ENCODE measurements at places on chromosomes 12 and 14.

DNA sequence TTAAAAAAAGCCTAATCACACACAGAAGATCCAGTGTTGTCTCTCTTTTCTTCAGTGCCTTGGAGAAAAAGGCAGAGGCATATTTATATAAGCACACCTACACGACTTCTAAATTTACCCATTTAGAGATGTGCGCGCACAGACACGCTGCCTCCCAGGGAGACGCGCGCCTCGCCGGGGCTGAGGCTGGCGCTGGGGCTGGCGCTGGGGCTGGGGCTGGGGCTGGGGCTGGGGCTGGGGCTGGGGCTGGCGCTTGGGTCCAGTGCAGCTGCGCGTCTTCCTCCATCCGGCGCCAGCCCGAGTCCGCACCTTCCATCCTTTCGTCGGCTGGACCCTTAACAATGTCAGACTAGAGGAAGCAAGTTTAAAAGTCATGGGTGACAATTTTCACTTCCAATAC is 118.4 kb upstream of the ARID2 start:
- no peak overlapping the region for H3K27ac ChIP-seq
- no peaks in the 10 kb centered on the region for H3K27me3 ChIP-seq
- H3K4me3 ChIP-seq: no peak overlapping the region
- no peak for DNase-seq
- no peaks in the 10 kb centered on the region for H3K4me1 ChIP-seq

GRCh38 chr12:100375038-100375735 is 18.3 kb downstream of the SLC17A8 start:
- H3K27ac ChIP-seq: no peak overlapping the region
- no peaks in the 10 kb centered on the region for H3K36me3 ChIP-seq
- no peak overlapping the region for H3K4me3 ChIP-seq
- no peaks in the 10 kb centered on the region for H3K4me1 ChIP-seq
- DNase-seq: no peak

GRCh38 chr14:52091928-52092327 is 23.1 kb upstream of the NID2 start:
- no peaks in the 10 kb centered on the region for H3K4me1 ChIP-seq
- no peaks in the 10 kb centered on the region for H3K36me3 ChIP-seq
- no peak overlapping the region for H3K27ac ChIP-seq
- H3K4me3 ChIP-seq: no peak overlapping the region
- no peak for DNase-seq

- H3K4me1 ChIP-seq: peaks cover 21% of the 10 kb centered on the region
- no peaks in the 10 kb centered on the region for H3K27me3 ChIP-seq
- DNase-seq: no peak
- H3K4me3 ChIP-seq: no peak overlapping the region
Measured at GRCh38 chr12:124620606-124621295, 53.3 kb upstream of the NCOR2 start.

- no peaks in the 10 kb centered on the region for H3K36me3 ChIP-seq
- H3K4me3 ChIP-seq: no peak overlapping the region
- no peaks in the 10 kb centered on the region for H3K27me3 ChIP-seq
- H3K4me1 ChIP-seq: peaks cover 38% of the 10 kb centered on the region
- no peak overlapping the region for H3K27ac ChIP-seq
Measured at GRCh38 chr14:69358233-69358963, 39.7 kb downstream of the ERH start.

- H3K36me3 ChIP-seq: no peaks in the 10 kb centered on the region
- no peak overlapping the region for H3K4me3 ChIP-seq
- no peak overlapping the region for H3K27ac ChIP-seq
- DNase-seq: no peak
- H3K27me3 ChIP-seq: no peaks in the 10 kb centered on the region
Measured at GRCh38 chr12:90299121-90299520, 590.5 kb upstream of the ATP2B1 start.

- no peaks in the 10 kb centered on the region for H3K36me3 ChIP-seq
- H3K27ac ChIP-seq: peak within 1 kb of the TSS; percentile 94
- H3K4me3 ChIP-seq: peak within 1 kb of the TSS; percentile 59
- H3K27me3 ChIP-seq: no peaks in the 10 kb centered on the region
- peaks cover 80% of the 10 kb centered on the region for H3K4me1 ChIP-seq
Measured at GRCh38 chr12:55930771-55931316, at the start of gene DGKA. Gene DGKA, plus strand, starts transcription at chr12:55931162. Its CDS starts 5,342 bp downstream, at chr12:55936504.

GRCh38 chr12:47707905-47708543 is 2.2 kb upstream of the RPAP3 start:
- DNase-seq: no peak
- H3K4me3 ChIP-seq: no peak overlapping the region
- no peaks in the 10 kb centered on the region for H3K27me3 ChIP-seq
- no peaks in the 10 kb centered on the region for H3K36me3 ChIP-seq
- peaks cover 38% of the 10 kb centered on the region for H3K4me1 ChIP-seq

- no peaks in the 10 kb centered on the region for H3K27me3 ChIP-seq
- no peak for DNase-seq
- H3K36me3 ChIP-seq: no peaks in the 10 kb centered on the region
Measured at GRCh38 chr12:28032811-28033537, 60.4 kb upstream of the PTHLH start.

DNA sequence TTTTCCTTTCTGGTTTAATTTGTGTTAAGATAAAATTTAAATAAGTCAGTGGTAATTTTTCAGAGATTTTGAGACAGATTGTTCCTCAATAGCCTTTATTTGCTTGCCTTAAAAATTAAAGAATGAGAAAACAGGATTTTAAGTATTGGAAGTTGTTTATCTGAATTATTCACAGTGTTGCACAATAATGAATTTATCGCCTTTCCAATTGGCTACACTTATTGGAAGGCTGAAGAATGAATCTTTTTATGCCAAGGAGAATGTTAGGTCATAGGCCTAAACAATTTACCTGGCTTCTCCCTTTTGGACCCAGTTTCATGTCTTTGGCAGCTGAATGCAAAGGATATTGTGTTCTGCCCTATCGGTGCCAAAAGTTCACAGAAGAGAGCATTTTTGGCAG is 250.2 kb downstream of the NPAS3 start:
- no peaks in the 10 kb centered on the region for H3K4me1 ChIP-seq
- no peak overlapping the region for H3K27ac ChIP-seq
- no peaks in the 10 kb centered on the region for H3K36me3 ChIP-seq
- H3K27me3 ChIP-seq: no peaks in the 10 kb centered on the region
- no peak for DNase-seq
- H3K4me3 ChIP-seq: no peak overlapping the region

DNA sequence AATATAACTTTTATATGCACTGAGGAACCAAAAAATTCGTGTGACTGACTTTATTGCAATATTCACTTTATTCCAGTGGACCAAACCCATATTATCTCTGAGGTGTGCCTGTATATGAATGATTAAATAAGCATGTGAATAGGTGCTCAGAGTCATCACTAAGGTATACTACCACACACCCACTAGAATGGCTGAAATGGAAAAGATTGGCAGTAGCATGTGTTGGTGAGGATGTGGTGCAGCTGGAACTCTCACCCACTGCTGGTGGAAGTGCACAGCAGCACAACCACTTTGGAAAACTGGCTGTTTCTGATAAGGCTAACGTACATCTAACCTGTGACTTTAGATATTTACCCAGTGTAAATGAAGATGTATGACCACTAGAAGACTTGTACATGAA is 36.8 kb downstream of the GOLGA5 start:
- peaks cover 82% of the 10 kb centered on the region for H3K36me3 ChIP-seq
- H3K4me1 ChIP-seq: no peaks in the 10 kb centered on the region
- DNase-seq: no peak
- no peak overlapping the region for H3K27ac ChIP-seq
- no peak overlapping the region for H3K4me3 ChIP-seq
- H3K27me3 ChIP-seq: no peaks in the 10 kb centered on the region

GRCh38 chr12:114625294-114625851 is 58.6 kb downstream of the TBX3 start:
- no peak overlapping the region for H3K4me3 ChIP-seq
- no peaks in the 10 kb centered on the region for H3K36me3 ChIP-seq
- no peak overlapping the region for H3K27ac ChIP-seq
- H3K4me1 ChIP-seq: no peaks in the 10 kb centered on the region

DNA sequence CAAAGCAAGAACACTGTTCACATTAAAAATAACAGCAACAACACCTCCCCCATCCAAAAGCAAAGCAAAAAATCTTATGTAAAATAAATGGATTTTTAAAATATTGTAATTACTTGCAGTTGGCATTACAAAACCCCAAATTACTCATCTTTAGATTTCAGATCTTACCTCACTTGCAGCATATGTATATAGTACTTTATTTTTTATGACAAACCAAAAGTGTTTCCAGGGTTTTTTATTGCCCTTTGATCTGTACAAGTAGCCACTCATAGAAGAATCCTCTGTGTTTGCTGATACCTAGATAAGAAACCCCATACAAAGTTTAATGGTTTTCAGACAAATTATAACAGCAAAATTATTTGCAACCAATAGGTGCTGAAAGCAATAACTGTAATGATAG is 12.2 kb upstream of the NR2C1 start:
- peaks cover 21% of the 10 kb centered on the region for H3K4me1 ChIP-seq
- DNase-seq: no peak
- no peaks in the 10 kb centered on the region for H3K27me3 ChIP-seq
- H3K27ac ChIP-seq: no peak overlapping the region
- H3K36me3 ChIP-seq: no peaks in the 10 kb centered on the region

DNA sequence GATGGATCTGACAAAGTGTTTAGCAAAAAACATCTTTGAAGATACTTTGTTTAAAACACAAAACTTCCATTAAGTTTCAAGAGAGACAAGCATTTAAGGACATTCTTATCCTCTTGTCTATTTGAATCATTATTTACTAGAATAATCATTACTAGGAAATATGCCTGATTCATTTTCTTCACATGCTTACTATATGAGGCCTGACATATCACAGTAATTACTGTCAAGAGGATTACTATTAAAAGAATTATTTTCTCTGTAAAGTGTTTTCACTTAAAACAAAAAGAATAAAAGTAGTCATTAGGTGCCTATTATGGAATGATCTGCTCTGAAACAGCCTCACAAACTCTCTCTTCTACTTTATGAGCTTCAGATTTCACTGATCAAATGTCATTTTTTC is 402.1 kb upstream of the MGAT4C start:
- no peaks in the 10 kb centered on the region for H3K27me3 ChIP-seq
- H3K4me3 ChIP-seq: no peak overlapping the region
- H3K4me1 ChIP-seq: no peaks in the 10 kb centered on the region
- H3K36me3 ChIP-seq: no peaks in the 10 kb centered on the region
- DNase-seq: no peak
- H3K27ac ChIP-seq: no peak overlapping the region

- H3K27me3 ChIP-seq: no peaks in the 10 kb centered on the region
- H3K36me3 ChIP-seq: no peaks in the 10 kb centered on the region
Measured at GRCh38 chr12:59768031-59768430, 172.2 kb downstream of the SLC16A7 start.

DNA sequence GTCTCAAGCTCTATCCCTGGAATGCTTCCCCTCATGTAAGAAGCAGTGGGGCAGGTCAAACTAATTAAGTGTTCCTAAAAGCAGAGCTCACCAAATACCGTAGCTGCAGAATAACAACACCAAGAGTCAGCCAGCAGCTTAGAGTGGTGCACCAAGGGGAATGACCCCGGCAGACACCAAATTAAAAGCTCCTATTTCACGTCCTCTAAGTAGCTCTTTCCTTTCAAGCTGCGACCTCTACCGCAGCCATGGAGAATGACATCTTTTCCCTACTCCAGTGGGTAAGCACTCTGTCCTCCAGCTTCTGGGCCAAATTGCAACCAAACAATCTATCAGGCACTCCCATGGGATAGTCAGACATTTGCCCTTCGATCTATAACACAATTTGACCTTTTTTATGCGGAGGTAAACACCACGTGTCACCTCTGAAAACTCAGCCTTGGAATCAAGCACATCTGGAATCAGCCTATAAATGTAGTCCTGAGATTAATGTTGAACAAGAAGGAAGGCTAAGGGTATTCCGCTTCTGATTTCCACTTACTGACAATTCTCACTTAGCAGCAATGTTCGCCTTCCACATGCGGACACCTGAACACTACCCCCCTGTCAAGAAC is 67.6 kb upstream of the CDKN3 start:
- DNase-seq: no peak
- H3K27me3 ChIP-seq: no peaks in the 10 kb centered on the region
- no peaks in the 10 kb centered on the region for H3K36me3 ChIP-seq
- no peak overlapping the region for H3K4me3 ChIP-seq
- H3K4me1 ChIP-seq: peaks cover 12% of the 10 kb centered on the region

- H3K27ac ChIP-seq: peak overlapping the region; percentile 67
- no peaks in the 10 kb centered on the region for H3K27me3 ChIP-seq
- DNase-seq: no peak
Measured at GRCh38 chr12:57782243-57782607, 362 bp upstream of the TSFM start.

DNA sequence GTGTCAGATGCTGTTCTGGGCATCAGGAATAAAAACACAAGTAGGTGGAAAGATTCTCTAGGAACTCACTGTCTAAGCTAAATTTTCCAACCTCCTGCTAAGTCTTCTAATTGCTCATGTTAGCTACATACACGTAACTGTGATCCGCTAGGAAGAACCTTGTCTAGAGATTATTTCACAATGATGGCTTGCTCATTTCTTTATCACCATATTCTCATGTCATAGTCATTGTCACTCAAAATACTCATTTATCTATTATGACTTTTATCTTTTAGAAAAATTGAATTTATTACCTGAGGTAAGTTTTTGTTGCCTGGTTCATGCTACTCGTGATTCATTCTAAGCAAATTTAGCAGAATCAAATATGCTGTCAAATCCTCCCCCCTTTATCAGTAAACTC is 1402.4 kb upstream of the FLRT2 start:
- no peak for DNase-seq
- H3K4me3 ChIP-seq: no peak overlapping the region
- H3K36me3 ChIP-seq: no peaks in the 10 kb centered on the region
- no peaks in the 10 kb centered on the region for H3K4me1 ChIP-seq

DNA sequence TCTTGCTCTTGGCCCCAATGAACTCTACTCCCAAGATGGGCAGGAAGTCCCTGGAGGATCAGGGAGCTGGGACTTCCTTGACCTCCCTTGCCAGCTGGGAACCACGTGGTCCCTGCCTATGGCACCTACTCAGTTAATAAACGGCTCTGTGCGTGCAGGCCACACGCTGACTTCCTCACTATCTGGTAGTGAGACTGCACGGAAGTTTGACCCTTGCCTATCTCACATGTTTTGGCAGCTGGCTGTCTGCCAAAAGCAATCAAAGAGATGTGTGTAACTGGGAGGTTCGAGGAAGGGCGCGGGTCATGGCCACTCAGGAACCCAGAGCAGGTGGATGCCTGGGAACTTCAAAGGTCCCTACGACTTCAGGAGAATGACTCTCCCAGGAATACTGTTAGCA is 57.9 kb downstream of the RFLNA start:
- no peak for DNase-seq
- H3K4me3 ChIP-seq: no peak overlapping the region
- H3K27ac ChIP-seq: no peak overlapping the region
- peaks cover 10% of the 10 kb centered on the region for H3K4me1 ChIP-seq
- H3K27me3 ChIP-seq: no peaks in the 10 kb centered on the region
- peaks cover 85% of the 10 kb centered on the region for H3K36me3 ChIP-seq

DNA sequence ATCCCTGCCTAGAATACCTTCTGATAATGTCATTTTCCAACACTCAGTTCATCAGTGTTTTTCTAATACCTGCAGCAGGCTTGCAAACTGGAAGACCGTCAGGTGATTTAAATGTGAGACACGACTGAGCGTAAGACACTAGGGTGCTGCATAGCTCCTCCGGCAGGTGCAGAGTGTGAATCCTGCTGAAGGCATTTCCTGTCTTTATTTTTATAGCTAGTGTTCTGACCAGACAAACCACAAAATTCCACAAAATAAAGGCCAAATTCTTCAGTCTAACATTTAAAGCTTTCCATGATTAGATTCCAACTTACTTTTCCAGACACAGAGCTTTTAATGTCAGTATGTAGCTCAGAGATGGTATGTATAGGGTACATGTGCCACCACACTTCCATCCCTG is 70.7 kb downstream of the BBS10 start:
- no peak overlapping the region for H3K27ac ChIP-seq
- no peak overlapping the region for H3K4me3 ChIP-seq
- H3K4me1 ChIP-seq: no peaks in the 10 kb centered on the region
- DNase-seq: no peak
- no peaks in the 10 kb centered on the region for H3K27me3 ChIP-seq

All from vagina (tissue), 2 donors.